Hepatocyte (in vitro differentiated cells): ENCODE measurements at places on chromosomes 6 and 20. TPM values are rescaled to one million over a fixed set of nuclear protein-coding genes. Genes with fewer than 3 reads are reported as not detected.

Gene PREX1
- total RNA-seq, result 2.5 and 2.9 TPM in 2 replicates

Gene OR2H1
- total RNA-seq, result not detected in 2 replicates

Gene ACTR5
- total RNA-seq, result 5.4 and 8.5 TPM in 2 replicates

Gene RNF5
- 133 and 135 TPM in 2 replicates for total RNA-seq

Gene AAR2
- total RNA-seq, result 26.7 and 29.4 TPM in 2 replicates

Gene GNAS-AS1
- total RNA-seq, result 0.16 TPM in 1 of 2 replicates, not detected in the other

Gene TSPO2
- total RNA-seq, result 0.27 TPM in 1 of 2 replicates, not detected in the other

Gene PSMA7
- total RNA-seq, result 270 and 277 TPM in 2 replicates

Gene MICB
- 0.40 and 0.67 TPM in 2 replicates for total RNA-seq

Gene TRIM15
- total RNA-seq, result 2.6 and 3.6 TPM in 2 replicates

Gene TRDN
- 0.10 and 0.24 TPM in 2 replicates for total RNA-seq

DNA sequence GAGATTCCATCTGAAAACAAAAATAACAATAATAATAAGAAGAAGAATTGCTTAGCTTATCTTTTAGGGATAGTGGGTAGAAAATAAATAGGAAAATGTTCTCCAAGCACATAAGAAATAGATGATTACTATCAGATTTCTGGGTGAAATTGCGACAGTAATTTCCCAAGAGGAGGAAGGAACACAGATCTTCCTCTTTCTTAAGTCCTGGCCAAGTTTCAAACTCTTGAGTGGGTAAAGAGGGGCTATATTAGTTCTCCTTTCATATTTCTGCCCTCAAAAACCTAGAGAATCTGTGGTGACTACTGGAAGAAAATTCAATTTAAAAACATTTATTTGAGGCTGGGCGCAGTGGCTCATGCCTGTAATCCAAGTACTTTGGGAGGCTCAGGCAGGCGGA lies 63.7 kb downstream of the PHACTR2 start:
- DNase-seq, result no peak

DNA sequence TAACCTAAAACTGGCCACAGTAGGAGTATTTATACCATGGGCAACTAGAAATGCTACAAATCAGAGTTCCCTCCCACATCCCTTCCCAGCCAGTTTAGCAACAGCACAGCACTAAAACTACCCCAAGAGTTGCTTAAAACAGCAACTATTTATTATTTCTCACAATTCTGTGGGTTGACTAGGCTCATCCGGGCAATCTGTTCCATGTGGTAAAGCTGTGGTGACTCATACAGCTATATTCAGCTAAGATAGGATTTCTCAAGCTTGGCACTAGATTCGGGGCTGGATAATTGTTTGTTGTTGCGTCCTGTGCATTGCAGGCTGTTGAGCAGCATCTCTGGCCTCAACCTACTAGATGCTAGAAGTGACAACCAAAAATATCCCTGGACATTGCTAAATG lies 8.6 kb upstream of the HECA start:
- no peak for DNase-seq

DNA sequence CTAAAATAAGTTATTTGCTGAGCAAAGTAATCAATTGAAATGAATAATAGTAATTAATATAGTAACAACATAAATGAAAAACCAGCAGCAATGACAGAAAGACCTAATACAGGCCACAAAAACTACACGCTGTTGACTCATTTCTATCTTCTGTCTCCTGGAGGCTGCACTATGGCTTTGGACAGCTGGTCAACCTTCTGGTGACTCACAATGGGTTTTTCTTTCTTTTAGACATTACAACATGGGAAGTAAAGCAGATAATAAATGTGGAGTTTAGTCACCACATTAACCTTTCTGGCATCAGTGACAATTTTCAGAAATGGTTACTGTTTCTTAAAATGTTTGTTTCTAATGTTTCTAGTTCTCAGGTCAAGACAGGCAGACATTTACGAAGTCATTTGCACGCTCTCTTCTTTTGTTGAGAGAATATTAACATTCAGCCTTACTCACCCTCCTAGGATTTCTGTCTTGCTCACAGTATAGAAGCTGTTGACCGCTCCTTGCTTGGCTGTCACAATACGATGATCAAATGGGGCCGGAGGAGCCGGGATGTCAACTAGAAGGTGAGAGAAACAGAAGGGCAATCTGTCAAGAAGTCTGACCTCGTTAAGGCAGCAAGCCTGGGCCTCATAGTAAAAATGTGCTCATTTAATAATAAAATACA lies 62.2 kb downstream of the MYLK4 start:
- no peak for DNase-seq

- DNase-seq, result peak; percentile 44
These were observed 74.6 kb upstream of the THBS2 start for GRCh38 chr6:169328112-169328801.

DNA sequence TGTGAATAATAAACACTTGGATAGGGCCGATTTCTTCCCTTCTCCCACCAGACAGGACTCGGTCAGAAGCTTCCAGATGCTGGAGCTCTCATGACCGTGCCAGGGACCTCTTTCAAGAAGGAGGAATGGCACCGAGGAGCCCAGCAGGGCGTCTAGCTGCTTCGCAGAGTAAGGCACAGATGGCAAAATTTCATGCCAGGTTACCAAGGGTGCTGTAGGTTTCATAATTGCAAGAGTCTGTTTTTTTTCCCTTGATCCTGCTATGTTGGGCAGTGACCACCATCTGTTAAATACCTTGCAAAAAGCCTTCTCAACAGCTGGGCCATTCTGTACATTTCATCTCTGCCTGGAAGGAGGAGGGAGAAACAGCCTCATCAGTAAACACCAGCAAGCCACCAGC lies 111.8 kb downstream of the EDN3 start:
- DNase-seq, result no peak

DNA sequence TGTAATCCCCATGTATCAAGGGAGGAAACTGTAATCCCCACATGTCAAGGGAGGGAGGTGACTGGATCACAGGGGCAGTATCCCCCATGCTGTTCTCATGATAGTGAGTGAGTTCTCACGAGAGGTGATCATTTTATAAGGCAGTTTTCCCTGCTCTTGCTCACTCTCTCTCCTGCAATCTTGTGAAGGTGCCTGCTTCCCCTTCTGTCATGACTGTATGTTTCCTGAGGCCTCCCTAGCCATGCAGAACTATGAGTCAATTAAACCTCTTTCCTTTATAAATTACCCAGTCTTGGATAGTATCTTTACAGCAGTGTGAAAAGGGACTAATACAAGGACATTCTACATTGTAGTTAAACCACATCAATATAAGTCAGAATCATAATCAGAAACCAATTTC lies 112.4 kb downstream of the BTBD9 start:
- no peak for DNase-seq

GRCh38 chr6:129590408-129591022 lies 119.5 kb downstream of the ARHGAP18 start:
- DNase-seq, result no peak

- peak; percentile 52 for DNase-seq
These were observed 1586.7 kb downstream of the HACE1 start for GRCh38 chr6:103273048-103273447.

GRCh38 chr6:37048851-37049757 lies 43.6 kb downstream of the FGD2 start:
- peak; percentile 42 for DNase-seq

DNA sequence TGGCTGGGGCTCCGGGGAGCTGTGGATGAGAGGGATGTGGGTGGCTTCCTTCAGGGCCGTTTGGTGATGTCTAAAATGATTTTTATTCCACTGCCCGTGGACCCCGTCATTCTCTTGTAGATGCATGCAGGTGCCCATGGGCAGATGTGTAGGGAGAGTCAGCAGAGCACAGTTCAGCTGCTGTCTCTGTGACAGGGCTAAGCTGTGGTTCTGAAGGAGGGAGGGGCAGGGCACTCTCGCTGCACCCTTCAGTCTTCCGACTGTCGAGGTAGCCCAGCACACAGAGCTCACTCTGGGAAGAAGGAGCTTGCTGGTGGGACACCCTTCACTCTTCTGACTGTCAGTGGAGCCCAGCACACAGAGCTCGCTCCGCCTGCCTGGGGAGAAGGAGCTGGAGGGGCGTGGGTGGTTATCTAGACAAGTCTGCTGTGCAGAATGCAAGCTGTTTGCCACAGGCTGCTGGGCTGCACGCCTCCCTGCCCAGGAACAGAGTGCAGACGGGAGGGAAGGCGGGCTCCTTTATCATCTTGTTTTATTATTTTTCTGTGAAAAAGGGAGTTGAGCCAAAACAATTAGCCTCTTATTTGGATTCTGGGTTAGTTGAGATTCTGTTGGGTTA lies 28.4 kb upstream of the ADRM1 start:
- DNase-seq, result no peak

GRCh38 chr6:157060440-157060952 lies 262.8 kb downstream of the TMEM242 start:
- DNase-seq, result no peak

DNA sequence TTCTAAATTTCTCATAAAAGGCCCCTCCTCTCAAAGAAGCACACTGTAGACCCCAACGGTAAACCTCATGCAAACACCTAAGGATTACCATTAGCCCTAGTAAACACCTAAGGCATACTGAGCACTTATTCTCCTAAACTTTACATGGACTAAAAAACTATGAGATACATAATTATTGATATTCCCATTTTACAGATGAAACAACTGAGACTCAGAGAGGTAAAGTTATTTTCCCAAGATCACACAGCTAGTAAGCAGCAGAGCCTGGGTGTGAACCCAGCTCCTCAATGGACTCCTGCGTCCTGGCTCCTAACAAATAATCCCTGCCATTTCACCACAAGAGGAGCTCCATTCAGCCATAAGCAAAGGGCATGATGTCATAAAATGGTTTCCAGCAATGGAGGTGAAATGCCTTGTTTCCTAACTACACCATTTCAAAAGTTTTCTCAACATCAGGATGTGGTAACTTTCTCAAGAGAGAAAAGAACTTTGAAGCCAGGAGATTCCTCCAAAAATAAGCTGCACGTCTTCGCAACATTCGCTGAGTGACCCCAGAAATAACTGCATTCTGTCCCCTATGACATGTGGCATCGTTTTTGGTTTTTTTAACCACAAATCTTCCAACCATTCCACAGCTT lies 4.1 kb downstream of the ATP9A start:
- DNase-seq, result no peak

- DNase-seq, result no peak
These were observed 68.5 kb downstream of the PDSS2 start for GRCh38 chr6:107390685-107391435.

DNA sequence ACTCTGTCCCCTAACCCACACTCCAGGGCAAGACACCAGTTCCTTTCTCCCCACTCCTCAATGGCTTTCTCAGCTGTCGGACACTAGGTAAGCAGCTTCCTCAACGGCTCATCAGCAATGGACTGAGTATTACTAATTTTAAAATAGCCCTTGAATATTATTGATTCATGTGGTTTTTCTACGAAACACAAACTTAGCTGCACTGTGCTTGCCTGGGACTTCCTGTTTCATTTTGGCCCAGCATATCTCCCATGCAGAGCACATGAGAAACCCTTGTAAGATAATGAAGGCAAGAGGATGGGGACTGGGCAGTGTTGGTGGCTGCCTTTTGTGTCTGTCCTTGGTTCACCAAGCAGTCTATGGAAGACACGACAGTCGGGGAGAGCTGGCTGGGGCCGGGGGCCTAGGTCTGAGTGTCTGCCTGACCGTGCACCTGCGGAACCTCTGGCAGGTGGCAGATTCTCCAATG lies 48.9 kb downstream of the RNASET2 start:
- no peak for DNase-seq

DNA sequence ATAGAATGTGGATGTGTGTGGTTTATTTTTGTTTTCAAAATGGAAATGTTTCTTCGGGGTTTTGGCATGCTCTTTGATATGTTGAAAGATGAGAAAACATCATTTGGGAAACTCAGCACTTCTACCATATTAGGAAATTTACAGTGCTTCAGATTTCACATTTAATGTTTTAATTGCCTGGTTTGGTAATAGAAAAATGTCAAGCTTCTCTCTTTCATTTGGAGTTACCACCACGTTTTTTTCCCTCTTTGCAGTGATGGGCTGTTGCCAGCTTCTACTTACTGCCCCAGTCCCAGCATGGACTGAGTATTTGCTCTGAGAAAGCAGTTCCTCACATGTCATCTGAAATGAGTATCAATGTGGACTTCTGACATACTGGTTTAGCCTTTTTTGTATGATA lies 267.7 kb downstream of the PRL start:
- no peak for DNase-seq

GRCh38 chr6:47456536-47456975 lies 21.0 kb upstream of the CD2AP start:
- DNase-seq, result no peak

DNA sequence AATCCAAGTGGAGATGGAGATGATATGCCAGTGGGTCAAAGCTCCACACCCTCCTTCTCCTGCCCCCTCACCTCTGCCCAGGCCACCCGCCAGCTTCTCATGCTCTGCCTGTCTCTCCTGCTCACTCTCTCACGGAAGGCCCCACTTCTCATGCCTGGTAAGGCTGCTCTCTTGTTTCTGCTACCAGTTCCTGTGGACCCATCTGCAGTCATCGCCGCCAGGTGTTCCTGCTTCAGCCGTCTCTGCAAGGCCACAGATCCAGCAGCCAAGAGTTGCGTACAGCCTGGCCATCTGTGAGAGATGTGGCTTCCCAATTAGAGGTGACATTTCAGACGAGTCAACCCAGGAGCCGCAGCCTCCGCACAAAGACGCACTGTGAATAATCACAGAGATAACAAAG lies 40.8 kb upstream of the NXT1 start:
- DNase-seq, result no peak

GRCh38 chr6:164911873-164912580 lies 397.4 kb downstream of the C6orf118 start:
- no peak for DNase-seq

DNA sequence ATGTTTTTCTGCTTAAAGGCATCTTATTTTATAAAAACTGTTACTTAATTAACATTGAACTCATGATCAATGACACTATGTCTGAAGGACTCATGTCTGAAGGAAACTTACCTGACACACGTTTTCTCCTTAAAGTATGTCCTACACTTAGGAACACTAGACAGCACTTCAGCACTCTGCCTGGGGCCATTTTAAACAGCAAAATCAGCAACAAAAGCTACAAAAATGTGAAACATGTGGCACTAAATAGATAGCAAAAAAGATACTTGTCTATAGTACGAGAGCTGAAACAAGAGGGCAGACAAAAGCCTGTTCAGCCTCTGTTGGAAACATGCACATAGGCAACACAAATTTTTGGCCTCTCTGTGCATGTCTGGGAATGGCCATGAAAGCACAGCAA lies 93.5 kb upstream of the TMEM30A start:
- DNase-seq, result no peak

GRCh38 chr6:116948533-116949304 lies 71.7 kb downstream of the RFX6 start:
- DNase-seq, result peak; percentile 30

- DNase-seq, result no peak
These were observed 97.9 kb upstream of the UST start for GRCh38 chr6:148648754-148649453.
